CD14-positive monocyte (primary cell): ENCODE measurements at places on chromosomes 2 and 18. TPM values are rescaled to one million over a fixed set of nuclear protein-coding genes. Genes with fewer than 3 reads are reported as not detected.

GRCh38 chr2:111231532-111232252, 111.0 kb downstream of the BCL2L11 start:
- no peaks in the 10 kb centered on the region for H3K27me3 ChIP-seq
- no peak overlapping the region for H3K4me3 ChIP-seq
- no peak for DNase-seq
- H3K4me1 ChIP-seq = peaks cover 12% of the 10 kb centered on the region
- no peak overlapping the region for H3K27ac ChIP-seq
- no peaks in the 10 kb centered on the region for H3K36me3 ChIP-seq

SCN9A gene
- polyA plus RNA-seq = 0.26 TPM

- H3K36me3 ChIP-seq = no peaks in the 10 kb centered on the region
- no peak for DNase-seq
- H3K4me1 ChIP-seq = no peaks in the 10 kb centered on the region
- H3K27ac ChIP-seq = no peak overlapping the region
These were observed 272.7 kb upstream of the FSHR start for GRCh38 chr2:49426996-49427395.

EPC2 gene
- polyA plus RNA-seq = 2.0 TPM

GRCh38 chr18:26286008-26286407, 59.8 kb downstream of the TAF4B start:
- no peak overlapping the region for H3K4me3 ChIP-seq
- no peak overlapping the region for H3K27ac ChIP-seq
- DNase-seq = no peak
- H3K36me3 ChIP-seq = no peaks in the 10 kb centered on the region
- H3K27me3 ChIP-seq = no peaks in the 10 kb centered on the region
- H3K4me1 ChIP-seq = no peaks in the 10 kb centered on the region

GRCh38 chr2:190181123-190181669, 118.7 kb upstream of the MSTN start:
- H3K36me3 ChIP-seq = no peaks in the 10 kb centered on the region
- DNase-seq = no peak
- no peak overlapping the region for H3K4me3 ChIP-seq

GRCh38 chr2:171390941-171391516, 42.8 kb downstream of the METTL8 start:
- no peaks in the 10 kb centered on the region for H3K36me3 ChIP-seq
- no peak for DNase-seq
- H3K4me1 ChIP-seq = peaks cover 6% of the 10 kb centered on the region
- no peaks in the 10 kb centered on the region for H3K27me3 ChIP-seq
- no peak overlapping the region for H3K4me3 ChIP-seq
- no peak overlapping the region for H3K27ac ChIP-seq

- H3K4me3 ChIP-seq = no peak overlapping the region
- no peak for DNase-seq
- no peaks in the 10 kb centered on the region for H3K4me1 ChIP-seq
- no peaks in the 10 kb centered on the region for H3K36me3 ChIP-seq
- no peak overlapping the region for H3K27ac ChIP-seq
These were observed 255.3 kb downstream of the THSD7B start for GRCh38 chr2:137020452-137021196.

DNA sequence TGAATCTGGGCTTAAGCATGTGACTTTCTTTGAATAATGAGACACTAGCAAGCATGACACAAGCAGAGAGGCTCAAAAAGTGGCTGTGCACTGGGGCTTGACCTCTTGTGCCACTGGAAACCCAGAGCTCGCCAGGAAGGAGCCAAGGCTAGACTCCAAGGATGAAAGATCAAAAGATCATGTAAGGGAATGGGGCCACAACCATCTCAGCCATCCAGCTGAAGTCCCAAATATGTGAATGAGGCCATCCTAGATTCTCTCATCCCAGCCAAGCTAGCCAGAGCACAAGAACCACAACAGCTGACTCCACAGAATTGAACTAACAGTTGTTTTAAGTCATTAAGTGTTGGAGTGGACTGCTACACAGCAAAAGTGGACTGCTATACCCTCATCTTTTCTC, 288.1 kb downstream of the CCDC178 start:
- no peaks in the 10 kb centered on the region for H3K4me1 ChIP-seq
- H3K36me3 ChIP-seq = no peaks in the 10 kb centered on the region
- H3K27ac ChIP-seq = no peak overlapping the region
- no peaks in the 10 kb centered on the region for H3K27me3 ChIP-seq
- DNase-seq = no peak

GLB1L gene
- polyA plus RNA-seq = 4.0 TPM
